Activated CD8-positive, alpha-beta memory T cell treated with anti-CD3 and anti-CD28 coated beads for 36 hours (primary cell): ENCODE measurements at places on chromosomes 3 and 15. TPM values are rescaled to one million over a fixed set of nuclear protein-coding genes. Genes with fewer than 3 reads are reported as not detected.

FBXW12 gene
- not detected for total RNA-seq

P2RY1 gene
- 0.38 TPM for total RNA-seq

C2CD4A gene
- 0.27 TPM for total RNA-seq

SEMA6D gene
- total RNA-seq, result not detected

HRH1 gene
- total RNA-seq, result 0.27 TPM

C15orf62 gene
- total RNA-seq, result 0.25 TPM

ALDH1A2 gene
- total RNA-seq, result 0.34 TPM
